ENCODE measurements at places on chromosomes 4 and X. TPM values are rescaled to one million over a fixed set of nuclear protein-coding genes. Genes with fewer than 3 reads are reported as not detected.

Gene SMIM31
- total RNA-seq: not detected

Gene ATP1B4
- 0.05 TPM for total RNA-seq

Gene RHOXF1
- 0.42 TPM for total RNA-seq

Gene TRAM1L1
- 1.4 TPM for total RNA-seq

Gene CPE
- 52.3 TPM for total RNA-seq

GRCh38 chr4:132818091-132818490 is 331.0 kb upstream of the PCDH10 start:
- no peak for DNase-seq
- no peaks in the 10 kb centered on the region for H3K4me1 ChIP-seq
- H3K36me3 ChIP-seq: no peaks in the 10 kb centered on the region
- no peak overlapping the region for H3K27ac ChIP-seq

DNA sequence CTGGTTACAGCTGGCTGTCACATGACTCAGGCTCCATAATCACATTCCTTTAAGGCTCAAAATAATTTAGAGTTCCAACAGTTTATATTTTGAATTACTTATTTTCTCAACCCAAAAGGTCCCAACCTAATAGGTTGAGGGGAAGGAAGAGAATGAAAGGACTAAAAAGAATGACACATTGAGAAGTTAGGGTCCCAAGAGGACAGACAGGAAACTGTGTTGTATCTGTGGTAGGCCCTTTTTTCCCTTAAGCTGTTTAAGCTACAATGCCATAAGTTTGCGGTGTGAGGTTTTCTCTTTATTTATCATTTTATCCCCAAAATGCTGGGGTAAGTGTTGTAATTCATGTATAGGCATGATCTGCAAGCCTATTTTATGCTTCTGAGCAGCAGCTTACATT is 290.2 kb downstream of the ZNF674 start:
- no peaks in the 10 kb centered on the region for H3K4me1 ChIP-seq
- H3K27ac ChIP-seq: no peak overlapping the region
- H3K36me3 ChIP-seq: no peaks in the 10 kb centered on the region
- no peak overlapping the region for H3K4me3 ChIP-seq
- H3K27me3 ChIP-seq: no peaks in the 10 kb centered on the region

DNA sequence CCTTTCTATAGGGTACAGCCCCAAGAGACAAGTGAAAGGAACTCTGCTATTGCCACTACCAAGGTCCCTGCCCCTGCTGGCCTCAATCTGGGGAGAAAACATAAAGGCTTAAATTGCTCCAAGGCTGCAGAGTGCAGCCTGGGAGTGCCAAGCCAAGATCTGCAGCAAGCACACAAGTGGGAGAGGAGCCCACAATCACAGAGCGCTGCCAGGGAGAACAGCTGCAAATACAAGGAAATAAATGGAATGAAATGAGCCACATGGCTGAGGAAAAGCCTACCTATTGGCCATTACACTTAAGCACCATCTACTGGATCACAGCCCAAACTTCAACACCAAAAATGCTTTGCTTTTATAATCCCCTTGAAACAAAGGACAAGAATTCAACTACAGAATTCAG is 582.4 kb downstream of the FAM133A start:
- H3K36me3 ChIP-seq: no peaks in the 10 kb centered on the region
- no peak overlapping the region for H3K4me3 ChIP-seq
- no peak overlapping the region for H3K27ac ChIP-seq
- H3K27me3 ChIP-seq: no peaks in the 10 kb centered on the region

- H3K36me3 ChIP-seq: no peaks in the 10 kb centered on the region
- DNase-seq: no peak
- H3K4me3 ChIP-seq: no peak overlapping the region
- no peaks in the 10 kb centered on the region for H3K4me1 ChIP-seq
- H3K27me3 ChIP-seq: no peaks in the 10 kb centered on the region
- no peak overlapping the region for H3K27ac ChIP-seq
These were observed 9.1 kb upstream of the FAM149A start for GRCh38 chr4:186095406-186095805.

GRCh38 chrX:119784747-119785446 is 6.5 kb downstream of the RPL39 start:
- DNase-seq: no peak
- no peaks in the 10 kb centered on the region for H3K27me3 ChIP-seq
- H3K4me1 ChIP-seq: no peaks in the 10 kb centered on the region
- H3K4me3 ChIP-seq: no peak overlapping the region
- H3K36me3 ChIP-seq: peaks cover 55% of the 10 kb centered on the region

Measured in thymus (tissue), 14 donors.